ENCODE measurements at places on chromosomes 7 and 10. TPM values are rescaled to one million over a fixed set of nuclear protein-coding genes. Genes with fewer than 3 reads are reported as not detected.

DNA sequence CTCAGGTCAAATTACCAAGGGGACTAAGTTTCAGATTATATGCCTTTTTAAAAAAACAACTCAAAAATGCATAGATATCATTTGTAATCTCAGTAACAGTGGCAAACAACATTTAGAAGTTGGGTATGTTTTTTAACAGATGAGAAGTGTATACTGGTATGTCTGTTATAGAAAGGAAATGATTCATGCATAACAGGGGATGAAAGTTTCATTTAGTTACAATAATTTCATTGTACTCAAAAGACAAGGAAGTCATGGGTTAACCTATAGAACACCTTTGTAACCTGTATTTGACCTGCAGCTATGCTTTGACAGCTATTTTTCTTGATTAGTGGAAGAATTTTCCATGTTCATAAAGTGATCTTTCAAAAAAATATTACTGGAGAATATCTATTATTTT, 35.4 kb upstream of the FAM133B start:
- no peak for DNase-seq

DNA sequence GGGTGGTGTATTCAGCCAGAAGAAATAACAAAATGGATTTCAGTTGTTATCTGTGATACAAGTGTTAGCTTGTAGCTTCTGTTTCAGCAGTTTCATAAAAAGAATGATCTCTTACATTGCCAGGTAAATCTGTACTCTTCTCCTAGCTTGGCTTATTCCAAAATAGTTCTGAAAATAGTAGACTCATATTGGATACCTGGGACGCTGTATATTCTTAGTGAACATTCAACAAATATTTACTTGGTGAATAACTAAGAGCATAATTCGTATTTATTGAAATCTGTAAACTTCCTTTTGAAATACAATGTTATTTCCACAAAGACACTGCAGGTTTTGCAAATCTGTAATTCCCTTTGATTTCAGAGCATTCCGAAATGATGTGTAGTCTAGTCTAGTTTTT, 249.2 kb downstream of the ADK start:
- DNase-seq, result no peak

- no peak for DNase-seq
These were observed 7.0 kb downstream of the AIMP2 start for GRCh38 chr7:6015917-6016652.

DNA sequence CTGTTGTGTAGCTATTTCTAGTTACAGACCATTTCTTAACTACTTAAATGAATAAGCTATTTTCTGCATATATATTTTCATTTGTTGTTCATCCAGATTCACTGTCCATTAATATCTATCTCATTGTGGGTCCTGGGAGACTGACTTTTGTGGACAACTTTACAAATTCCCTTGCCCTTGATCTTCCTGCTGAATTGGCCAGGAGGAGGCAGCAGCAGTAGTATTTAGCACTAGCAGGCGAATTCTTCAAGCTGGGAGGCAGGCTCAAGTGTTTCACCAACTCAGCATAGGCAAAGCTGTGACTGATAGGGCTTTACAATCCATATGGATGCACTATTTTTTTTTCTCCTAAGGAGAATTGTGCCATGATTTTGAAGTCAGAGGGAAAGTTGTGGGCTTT, 461.0 kb upstream of the NRG3 start:
- peak; percentile 1 for DNase-seq

DNA sequence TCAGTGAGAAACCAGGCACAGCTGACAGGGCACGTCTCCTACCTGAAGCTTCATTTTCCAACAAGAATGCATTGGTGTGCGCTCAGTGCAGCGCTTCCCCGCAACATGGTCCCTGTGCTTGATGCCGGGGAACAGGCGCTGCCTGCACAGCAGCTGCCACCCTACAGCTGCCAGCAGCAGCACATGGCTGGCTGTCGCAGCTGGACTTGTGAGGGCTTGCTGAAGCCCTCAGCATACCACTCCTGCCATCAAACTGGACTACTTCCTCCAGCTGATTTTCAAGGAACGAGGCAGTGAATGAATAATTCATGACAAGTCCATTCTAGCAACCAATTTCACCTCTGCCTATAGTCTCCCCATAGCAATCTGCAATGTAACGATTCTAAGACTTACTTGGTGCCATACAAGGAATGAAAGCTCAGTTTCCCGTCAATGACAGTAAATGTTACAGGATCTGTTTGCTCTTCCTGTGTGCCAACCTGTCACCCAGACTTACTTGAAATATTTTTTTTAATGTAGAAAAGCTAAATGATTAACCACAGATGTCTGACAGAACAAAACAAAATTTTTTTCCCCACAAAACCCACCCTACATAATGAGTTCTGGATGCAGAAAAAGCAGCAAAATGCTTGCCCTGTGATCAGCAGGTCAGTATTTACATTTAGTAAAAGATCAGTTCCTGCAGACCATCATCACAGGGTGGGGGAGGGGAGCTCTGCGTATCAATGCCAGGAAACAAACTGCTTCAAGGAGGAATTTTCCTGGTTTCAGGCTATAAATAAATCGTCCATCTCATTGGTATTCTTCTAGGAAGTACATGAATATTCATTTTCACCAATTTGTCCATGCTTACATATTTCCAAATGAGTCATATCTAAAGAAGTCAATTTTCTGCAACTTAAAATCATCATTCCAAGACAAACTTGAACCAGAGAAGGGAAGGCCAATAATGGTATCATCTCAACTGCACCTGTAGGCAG, 140.6 kb downstream of the ALOX5 start:
- DNase-seq, result no peak

- DNase-seq, result no peak
These were observed 55.8 kb downstream of the CNOT4 start for GRCh38 chr7:135454060-135454459.

DNA sequence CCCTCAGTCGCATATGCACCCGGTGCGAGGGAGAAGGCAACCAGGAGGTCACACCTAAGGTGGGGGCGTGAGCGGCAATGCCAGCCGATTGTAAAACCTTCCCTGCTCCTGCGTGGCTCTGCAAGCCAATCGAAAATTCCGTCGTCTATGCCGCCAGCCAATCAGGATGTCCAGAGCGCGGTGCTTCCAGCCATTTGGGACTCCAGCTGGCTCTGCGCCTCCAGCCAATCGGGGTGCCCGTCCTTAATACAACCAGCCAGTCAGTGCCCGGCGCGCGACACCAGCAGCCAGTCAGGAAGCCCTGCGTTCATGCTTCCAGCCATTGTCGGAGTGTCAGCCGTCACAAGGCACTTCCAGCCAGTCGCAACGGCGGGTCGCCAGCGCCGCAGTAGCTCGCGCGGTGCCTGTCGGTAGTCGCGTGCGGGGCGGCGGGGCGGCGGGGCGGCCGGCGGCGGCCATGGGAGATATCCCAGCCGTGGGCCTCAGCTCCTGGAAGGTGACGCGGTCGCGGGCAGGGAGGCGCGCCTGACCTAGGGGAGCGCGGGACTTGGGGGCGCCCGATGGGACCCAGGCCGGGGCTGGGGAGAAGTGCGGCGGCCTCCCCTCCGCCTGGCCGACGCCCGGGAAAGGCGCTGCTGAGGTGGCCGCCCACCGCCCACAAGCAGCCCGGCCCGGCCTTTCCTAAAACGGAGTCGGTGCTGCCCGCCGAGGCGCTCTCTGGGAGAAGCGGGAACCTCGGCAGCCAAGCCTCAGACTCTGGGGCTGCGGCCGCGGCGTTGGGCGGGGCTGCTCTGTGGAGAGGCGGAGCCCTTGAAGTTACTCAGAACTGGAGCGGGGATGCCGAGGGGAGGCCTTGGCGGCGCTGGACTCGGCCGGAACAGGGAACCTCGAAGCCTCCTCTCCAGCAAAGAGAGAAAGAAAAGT, at the start of gene AKR1E2:
Gene AKR1E2, plus strand, starts transcription at position 340 of the 924 bp plus-strand sequence. Its CDS starts 118 bp downstream, at position 458.
- peak; percentile 99 for DNase-seq

DNA sequence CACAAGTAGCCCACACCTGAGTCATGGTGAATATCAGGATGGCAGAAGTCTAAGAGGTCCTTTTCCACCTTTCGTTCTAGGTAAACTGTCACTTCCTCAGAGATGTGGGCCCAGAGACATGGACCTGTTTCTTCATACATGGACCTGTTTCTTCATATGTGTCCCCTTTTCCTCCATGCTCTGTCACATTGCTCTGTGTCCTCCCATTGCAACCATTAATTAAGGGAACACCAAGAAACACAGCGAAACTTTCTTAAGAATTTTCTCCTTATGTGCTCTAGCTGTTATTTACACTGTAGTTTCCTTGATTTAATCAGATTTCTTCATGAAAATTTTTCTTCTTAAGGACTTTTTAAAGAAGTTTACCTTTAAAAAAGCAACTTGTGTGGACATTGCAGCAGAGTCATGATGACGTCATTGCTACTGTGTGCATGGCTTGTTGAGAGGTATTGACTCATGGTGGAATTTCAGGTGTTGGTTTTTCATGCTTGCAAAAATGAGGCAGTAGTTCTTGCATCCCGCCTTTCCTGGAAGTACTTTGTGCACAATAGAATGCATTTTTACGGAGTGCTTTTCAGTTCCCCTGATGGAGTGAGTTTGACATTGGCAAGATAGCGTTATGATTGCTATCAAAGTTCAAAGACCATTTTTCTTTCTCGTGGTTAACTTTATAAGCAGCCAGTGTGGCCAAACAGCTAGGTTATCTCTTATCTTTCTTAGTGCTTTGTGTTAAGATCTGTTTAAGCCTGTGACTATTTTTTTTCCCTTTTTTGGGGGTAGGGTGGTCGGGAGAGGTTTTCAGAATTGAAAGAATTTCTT, 37.7 kb downstream of the CFAP58 start:
- DNase-seq, result no peak

Gene OR6B1
- total RNA-seq, result not detected

Gene PRKAR2B
- total RNA-seq, result 12.0 TPM

Gene CALHM1
- total RNA-seq, result not detected

Gene GRM3
- not detected for total RNA-seq

Data from dermis microvascular lymphatic vessel endothelial cell (primary cell).